Calu3 (cell line): ENCODE measurements at places on chromosomes 2 and 18. TPM values are rescaled to one million over a fixed set of nuclear protein-coding genes. Genes with fewer than 3 reads are reported as not detected.

DNA sequence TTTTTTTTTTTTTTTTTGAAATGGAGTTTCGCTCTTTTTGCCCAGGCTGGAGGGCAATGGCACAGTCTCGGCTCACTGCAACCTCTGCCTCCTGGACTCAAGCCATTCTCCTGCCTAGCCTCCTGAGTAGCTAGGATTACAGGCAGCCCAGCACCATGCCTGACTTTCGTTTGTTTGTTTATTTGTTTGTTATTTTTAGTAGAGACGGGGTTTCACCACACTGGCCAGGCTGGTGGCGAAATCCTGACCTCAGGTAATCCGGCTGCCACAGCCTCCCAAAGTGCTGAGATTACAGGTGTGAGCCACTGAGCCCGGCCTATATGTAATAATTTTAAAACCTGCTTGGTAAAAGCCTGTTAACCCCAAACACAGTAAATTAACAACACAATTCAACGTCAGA is 435.7 kb downstream of the LRRTM4 start:
- H3K4me1 ChIP-seq: no peaks in the 10 kb centered on the region
- no peak overlapping the region for H3K27ac ChIP-seq
- H3K36me3 ChIP-seq: no peaks in the 10 kb centered on the region

The DUSP28 gene
- total RNA-seq: 5.1 and 8.5 TPM in 2 replicates

- H3K4me3 ChIP-seq: no peak overlapping the region
- DNase-seq: peak; percentile 19
- H3K36me3 ChIP-seq: no peaks in the 10 kb centered on the region
Observed at GRCh38 chr2:222052934-222053367, 245.8 kb downstream of the PAX3 start.

DNA sequence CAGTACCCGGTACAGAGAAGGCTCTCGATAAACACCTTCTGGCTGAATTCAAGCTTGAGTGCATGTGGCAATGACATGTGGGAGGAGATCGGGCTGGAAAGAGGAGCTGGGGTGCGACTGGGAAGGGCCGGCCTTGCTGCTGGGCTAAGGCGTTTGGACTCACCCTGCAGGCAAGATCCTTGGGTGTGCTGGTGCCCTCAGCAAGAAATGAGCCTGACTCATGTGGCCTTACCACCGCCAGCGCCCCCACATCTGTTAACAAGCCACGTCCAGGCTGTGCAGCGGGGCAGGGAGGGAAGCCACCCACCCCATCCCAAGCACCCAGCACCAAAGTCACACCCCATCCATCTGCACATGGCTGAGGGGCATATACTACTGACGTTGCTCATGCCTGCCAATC is 1.3 kb downstream of the HS1BP3 start:
- H3K36me3 ChIP-seq: peaks cover 20% of the 10 kb centered on the region
- peaks cover 6% of the 10 kb centered on the region for H3K27me3 ChIP-seq
- no peak for DNase-seq
- H3K4me1 ChIP-seq: peaks cover 23% of the 10 kb centered on the region

DNA sequence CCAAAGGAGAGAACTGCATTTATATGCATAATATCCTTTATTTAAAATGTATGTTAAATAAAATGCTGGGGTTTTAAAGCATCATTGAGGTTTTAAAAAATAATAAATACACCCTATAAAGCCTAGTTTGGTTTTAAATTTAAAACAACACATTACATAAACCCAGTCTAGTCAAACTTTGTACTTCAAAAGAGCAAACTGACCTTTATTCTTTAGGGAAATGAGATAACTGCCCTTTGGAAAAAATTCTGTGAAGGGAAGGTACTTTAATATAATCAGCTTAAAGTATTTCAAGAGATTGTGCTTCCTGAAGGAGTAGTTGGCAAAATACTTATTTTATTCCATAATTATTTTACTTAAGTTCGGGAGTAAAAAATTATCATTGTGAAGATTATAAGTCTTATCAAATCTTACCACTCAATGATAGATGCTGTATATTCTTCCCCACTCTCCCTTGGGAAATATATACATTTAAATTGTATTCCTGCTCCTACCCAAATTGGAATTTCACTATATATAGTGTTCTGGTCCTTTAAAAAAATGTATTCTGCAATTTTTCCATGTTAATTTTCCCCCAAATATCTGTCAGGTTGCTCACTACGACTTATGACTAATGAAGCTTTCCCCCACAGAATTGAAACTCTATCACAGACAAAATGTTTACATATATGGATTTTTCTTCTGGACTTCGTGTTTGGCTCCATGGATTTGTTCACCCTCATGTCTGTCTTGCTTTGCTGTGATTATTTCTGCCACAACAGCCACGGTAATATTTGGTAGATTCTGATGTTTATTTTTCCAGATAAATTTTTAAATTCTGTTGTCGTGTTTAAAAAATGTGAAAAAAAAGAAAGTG is 42.1 kb downstream of the ZC3H6 start:
- no peak overlapping the region for H3K27ac ChIP-seq
- H3K36me3 ChIP-seq: no peaks in the 10 kb centered on the region
- no peaks in the 10 kb centered on the region for H3K27me3 ChIP-seq
- no peak overlapping the region for H3K4me3 ChIP-seq
- H3K4me1 ChIP-seq: no peaks in the 10 kb centered on the region
- no peak for DNase-seq

DNA sequence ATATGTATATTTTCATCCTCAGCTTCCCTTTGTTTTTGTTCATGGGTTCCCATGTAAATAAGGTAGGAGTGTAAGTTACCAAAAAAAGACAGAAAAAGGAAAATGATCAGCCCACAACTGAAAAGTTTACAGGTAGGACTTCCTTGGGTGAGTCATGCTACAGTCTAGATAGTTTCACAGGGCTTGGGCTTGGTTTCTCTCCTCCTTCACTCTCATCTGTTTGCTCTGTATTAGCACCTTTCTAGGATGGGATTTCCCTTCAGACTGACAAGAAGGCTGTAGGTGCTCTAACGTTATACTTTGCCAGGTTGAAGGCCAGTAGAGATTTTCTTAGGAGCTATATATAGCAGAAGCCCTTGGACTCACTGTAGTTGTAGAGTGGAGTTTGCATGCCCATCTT is 57.9 kb downstream of the FAM171B start:
- peaks cover 7% of the 10 kb centered on the region for H3K36me3 ChIP-seq
- peaks cover 38% of the 10 kb centered on the region for H3K4me1 ChIP-seq
- H3K27ac ChIP-seq: peak overlapping the region; percentile 54
- no peak overlapping the region for H3K4me3 ChIP-seq

- H3K4me3 ChIP-seq: no peak overlapping the region
- H3K4me1 ChIP-seq: peaks cover 58% of the 10 kb centered on the region
- H3K27ac ChIP-seq: no peak overlapping the region
- DNase-seq: no peak
- peaks cover 14% of the 10 kb centered on the region for H3K36me3 ChIP-seq
- H3K27me3 ChIP-seq: no peaks in the 10 kb centered on the region
Observed at GRCh38 chr2:216694082-216694825, 1.1 kb downstream of the IGFBP5 start.

The COMMD1 gene
- 19.4 and 26.0 TPM in 2 replicates for total RNA-seq

GRCh38 chr2:141694180-141694579 is 436.6 kb downstream of the LRP1B start:
- H3K27me3 ChIP-seq: no peaks in the 10 kb centered on the region
- no peaks in the 10 kb centered on the region for H3K36me3 ChIP-seq
- no peaks in the 10 kb centered on the region for H3K4me1 ChIP-seq
- no peak for DNase-seq

GRCh38 chr18:51195451-51196117 is 1.9 kb downstream of the MEX3C start:
- DNase-seq: peak; percentile 70
- no peaks in the 10 kb centered on the region for H3K27me3 ChIP-seq
- peak overlapping the region; percentile 80 for H3K4me3 ChIP-seq

GRCh38 chr2:1518331-1518803 is 105.1 kb downstream of the TPO start:
- no peak overlapping the region for H3K4me3 ChIP-seq
- no peak for DNase-seq
- H3K4me1 ChIP-seq: no peaks in the 10 kb centered on the region
- no peaks in the 10 kb centered on the region for H3K27me3 ChIP-seq
- H3K36me3 ChIP-seq: no peaks in the 10 kb centered on the region

DNA sequence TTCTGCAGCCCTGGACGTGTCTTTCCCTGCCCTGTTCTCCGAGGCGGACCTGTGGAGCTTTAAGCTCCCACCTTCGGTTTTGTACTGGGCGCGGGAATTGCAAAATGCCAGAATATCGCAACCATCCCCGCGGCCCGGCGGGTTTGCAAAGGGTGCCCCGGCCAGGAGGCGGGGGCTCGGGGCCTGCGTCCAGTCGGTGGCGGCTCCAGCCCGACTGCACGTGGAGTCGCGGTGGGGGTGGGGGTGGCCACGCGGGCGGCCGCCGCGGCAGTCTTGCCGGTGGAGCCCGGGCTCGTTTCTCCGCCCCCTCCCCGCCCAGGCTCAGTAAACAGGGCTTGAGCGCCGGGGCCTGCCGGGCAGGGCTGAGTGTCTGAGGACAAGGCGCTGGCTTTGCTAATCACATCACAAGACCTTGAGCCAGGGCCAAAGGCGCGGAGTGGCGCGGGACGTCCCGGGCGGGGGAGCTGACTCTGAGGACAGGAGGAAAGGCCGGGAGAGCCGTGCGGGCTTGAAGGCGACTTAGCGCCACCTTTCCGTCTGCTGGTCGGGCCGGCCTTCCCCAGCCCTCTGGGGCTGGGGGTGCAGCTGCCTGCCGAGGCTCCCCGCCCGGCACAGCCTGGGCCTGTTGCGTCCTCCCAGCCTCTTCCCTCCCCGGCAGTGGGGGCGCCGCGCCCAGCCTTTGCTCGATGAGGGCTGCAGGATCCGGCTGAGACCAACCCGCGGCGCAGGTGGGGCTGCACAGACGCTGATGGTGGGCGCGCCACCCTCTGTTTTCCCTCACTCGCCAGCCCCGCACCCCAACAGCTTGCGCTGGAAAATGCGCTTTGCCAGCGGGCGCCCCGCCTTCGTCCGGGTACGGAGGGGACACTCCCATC is 786 bp upstream of the ZFP36L2 start:
- H3K27ac ChIP-seq: peak overlapping the region; percentile 94
- H3K27me3 ChIP-seq: no peaks in the 10 kb centered on the region
- peak; percentile 87 for DNase-seq
- peak overlapping the region; percentile 98 for H3K4me3 ChIP-seq

The ST6GAL2 gene
- not detected in 2 replicates for total RNA-seq

The CNTNAP5 gene
- not detected in 2 replicates for total RNA-seq

- peaks cover 40% of the 10 kb centered on the region for H3K36me3 ChIP-seq
- peak; percentile 53 for DNase-seq
- H3K4me1 ChIP-seq: peaks cover 28% of the 10 kb centered on the region
- no peaks in the 10 kb centered on the region for H3K27me3 ChIP-seq
- H3K4me3 ChIP-seq: peak overlapping the region; percentile 97
- H3K27ac ChIP-seq: peak overlapping the region; percentile 99
Observed at GRCh38 chr2:195657634-195658540, 861 bp downstream of the SLC39A10 start.

GRCh38 chr2:199861132-199861774 is 10.3 kb upstream of the FTCDNL1 start:
- no peaks in the 10 kb centered on the region for H3K4me1 ChIP-seq
- no peak overlapping the region for H3K27ac ChIP-seq
- peaks cover 34% of the 10 kb centered on the region for H3K27me3 ChIP-seq
- DNase-seq: no peak
- no peaks in the 10 kb centered on the region for H3K36me3 ChIP-seq

DNA sequence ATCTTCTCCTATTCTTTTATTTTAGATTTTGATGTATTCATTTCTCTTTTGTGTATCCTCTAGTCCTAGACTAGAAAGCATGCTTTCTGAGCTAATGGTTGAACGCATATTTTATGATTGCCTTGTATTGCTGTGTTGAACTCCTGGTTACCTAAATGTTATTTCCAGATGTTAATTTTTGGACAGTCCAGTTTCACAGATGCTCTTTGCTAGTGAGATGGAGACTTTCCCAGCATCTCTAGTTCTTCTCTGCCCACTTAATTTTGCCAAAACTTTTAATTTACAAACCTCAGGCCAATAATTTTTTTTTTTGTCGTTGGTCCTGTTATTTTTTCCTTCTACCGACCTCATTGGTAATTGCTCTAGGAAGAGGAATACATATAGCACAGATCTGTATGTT is 153.2 kb downstream of the HAUS1 start:
- peaks cover 44% of the 10 kb centered on the region for H3K4me1 ChIP-seq
- H3K4me3 ChIP-seq: no peak overlapping the region
- no peak for DNase-seq
- H3K27me3 ChIP-seq: no peaks in the 10 kb centered on the region

DNA sequence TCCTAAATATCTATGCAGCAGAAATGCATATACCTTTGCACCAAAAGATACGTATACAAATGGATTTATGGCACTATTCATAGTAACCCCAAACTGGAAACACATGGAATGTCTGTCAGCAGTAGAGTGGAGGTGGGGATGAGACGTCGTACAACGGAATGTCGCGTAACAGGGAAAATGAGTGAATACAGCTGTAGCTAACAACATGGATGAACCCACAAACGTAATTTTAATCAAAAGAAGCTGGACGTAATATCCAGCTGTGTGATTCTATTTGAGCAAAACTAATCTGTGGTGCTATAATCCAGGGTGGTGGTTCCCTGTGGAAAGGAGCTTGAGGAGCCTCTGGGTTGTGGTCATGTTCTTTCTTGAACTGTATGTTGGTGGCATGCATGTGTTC is 89.9 kb downstream of the MTA3 start:
- DNase-seq: no peak
- H3K36me3 ChIP-seq: no peaks in the 10 kb centered on the region
- H3K27ac ChIP-seq: no peak overlapping the region

- H3K4me3 ChIP-seq: no peak overlapping the region
- peaks cover 25% of the 10 kb centered on the region for H3K4me1 ChIP-seq
- peak overlapping the region; percentile 2 for H3K27ac ChIP-seq
- peaks cover 8% of the 10 kb centered on the region for H3K36me3 ChIP-seq
- peak; percentile 64 for DNase-seq
Observed at GRCh38 chr2:26144953-26145680, 27.8 kb upstream of the GAREM2 start.

The LRPPRC gene
- total RNA-seq: 120 and 135 TPM in 2 replicates

DNA sequence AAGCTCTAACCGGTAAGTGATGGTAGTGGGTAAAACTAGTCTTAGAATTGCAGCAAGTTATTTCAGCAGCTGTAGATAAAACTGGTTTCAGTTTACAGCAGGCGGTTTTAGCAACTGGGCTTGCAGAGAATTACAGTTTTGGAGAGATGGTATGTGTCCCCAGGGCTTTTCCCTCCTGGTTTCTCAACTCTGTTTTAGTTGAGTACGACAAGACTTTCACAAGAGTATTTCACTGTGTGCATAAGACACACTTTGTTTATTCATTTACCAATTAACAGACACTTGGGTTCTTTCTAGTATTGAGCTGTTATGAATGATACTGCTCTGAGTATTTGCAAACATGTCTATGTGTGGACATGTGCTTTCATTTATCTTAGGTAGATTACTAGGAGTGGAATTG is 65.6 kb upstream of the RFX8 start:
- H3K4me3 ChIP-seq: no peak overlapping the region
- H3K36me3 ChIP-seq: no peaks in the 10 kb centered on the region
- no peak overlapping the region for H3K27ac ChIP-seq
- no peaks in the 10 kb centered on the region for H3K27me3 ChIP-seq

GRCh38 chr2:85728883-85729824 is 24.6 kb upstream of the ATOH8 start:
- H3K27ac ChIP-seq: no peak overlapping the region
- peaks cover 35% of the 10 kb centered on the region for H3K27me3 ChIP-seq
- peak; percentile 94 for DNase-seq

The SP110 gene
- total RNA-seq: 56.7 and 107 TPM in 2 replicates
